T-cell (primary cell): ENCODE measurements at places on chromosomes 1 and 21.

- no peaks in the 10 kb centered on the region for H3K36me3 ChIP-seq
- H3K4me1 ChIP-seq: no peaks in the 10 kb centered on the region
- H3K27me3 ChIP-seq: no peaks in the 10 kb centered on the region
- no peak overlapping the region for H3K27ac ChIP-seq
- DNase-seq: no peak
Observed at GRCh38 chr21:18006691-18007090, 187.5 kb upstream of the C21orf91 start.

DNA sequence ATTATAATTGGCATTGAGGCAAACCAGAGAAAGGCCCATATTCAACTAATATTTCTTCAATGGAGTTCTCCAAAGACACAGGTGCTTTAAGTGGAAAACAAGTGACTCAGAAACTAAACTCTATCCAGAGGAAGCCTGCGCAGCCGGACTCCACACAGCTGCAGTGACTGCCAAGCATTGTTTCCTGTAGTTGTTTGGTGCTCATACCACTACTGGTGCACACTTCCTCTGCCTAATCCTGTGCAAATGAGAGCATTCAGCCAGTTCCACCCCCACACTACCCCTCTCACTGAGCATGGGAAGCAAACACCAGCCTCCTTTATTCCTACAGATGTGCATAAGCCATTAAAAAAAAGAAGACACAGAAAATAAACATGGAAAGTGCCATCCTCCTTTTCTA lies 102.9 kb downstream of the VAV3 start:
- no peaks in the 10 kb centered on the region for H3K27me3 ChIP-seq
- H3K27ac ChIP-seq: no peak overlapping the region
- H3K4me3 ChIP-seq: peak overlapping the region; percentile 7
- no peak for DNase-seq
- peaks cover 6% of the 10 kb centered on the region for H3K4me1 ChIP-seq

- no peak overlapping the region for H3K27ac ChIP-seq
- H3K4me1 ChIP-seq: peaks cover 6% of the 10 kb centered on the region
- no peaks in the 10 kb centered on the region for H3K27me3 ChIP-seq
- DNase-seq: no peak
- no peak overlapping the region for H3K4me3 ChIP-seq
Observed at GRCh38 chr1:89953131-89953626, 41.7 kb upstream of the ZNF326 start.

DNA sequence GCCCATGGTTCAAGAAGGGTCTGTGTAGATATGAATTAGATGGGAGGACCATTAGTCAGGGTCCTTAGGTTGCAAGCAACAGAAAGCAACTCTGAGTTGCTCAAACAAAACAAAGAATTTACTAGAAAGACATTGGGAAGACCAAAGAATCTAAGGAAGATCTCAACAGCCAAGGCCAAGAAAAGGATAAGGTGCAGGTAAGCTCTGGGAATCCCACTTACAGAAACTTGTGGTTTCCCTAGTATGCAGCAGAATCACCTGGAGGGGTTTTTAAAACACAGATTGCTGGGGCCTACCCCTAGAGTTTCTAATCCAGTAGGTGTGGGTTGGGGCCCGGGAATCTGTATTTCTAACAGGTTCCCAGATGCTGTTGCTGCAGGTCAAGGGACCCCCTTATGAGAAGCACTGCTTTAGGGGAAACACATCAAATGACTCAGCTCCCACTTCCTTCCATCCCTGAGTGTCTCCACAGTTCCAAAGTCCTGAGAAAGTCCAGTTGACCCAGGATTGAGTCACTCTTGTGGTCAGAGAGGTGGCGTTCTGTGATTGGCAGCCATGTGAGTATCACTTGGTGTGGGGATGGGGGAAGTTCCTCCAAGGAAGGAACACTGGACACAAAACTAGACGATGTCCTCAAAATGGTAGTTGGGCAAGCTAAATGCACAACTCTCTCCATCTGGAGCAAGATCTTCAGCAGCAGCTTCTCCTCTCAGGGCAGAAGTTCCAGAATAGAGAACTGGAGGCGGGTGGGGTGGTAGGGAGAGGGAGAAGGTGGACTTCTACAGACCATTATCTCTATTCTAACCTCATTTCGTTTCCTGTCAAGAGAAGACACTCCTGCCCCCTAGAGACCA lies 24.2 kb upstream of the EYA3 start:
- no peak overlapping the region for H3K4me3 ChIP-seq
- DNase-seq: no peak
- H3K27me3 ChIP-seq: no peaks in the 10 kb centered on the region
- H3K27ac ChIP-seq: no peak overlapping the region
- peaks cover 6% of the 10 kb centered on the region for H3K4me1 ChIP-seq

DNA sequence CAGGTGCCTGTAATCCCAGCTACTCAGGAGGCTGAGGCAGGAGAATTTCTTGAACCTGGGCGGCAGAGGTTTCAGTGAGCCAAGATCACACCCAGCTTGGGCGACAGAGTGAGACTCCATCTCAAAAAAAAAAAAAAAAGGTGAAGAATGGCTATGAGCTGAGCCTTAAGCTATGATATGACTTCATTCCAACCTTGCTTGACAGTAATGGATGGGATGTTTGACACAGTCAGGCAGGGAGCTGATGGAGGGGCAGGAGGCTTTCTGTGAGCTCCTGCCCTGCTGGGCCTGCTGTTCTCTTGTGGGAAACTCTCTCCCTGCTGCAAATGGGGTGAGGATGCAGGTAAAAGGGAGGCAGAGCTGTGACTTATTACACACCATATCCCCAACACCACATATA lies 27.6 kb downstream of the NCF2 start:
- H3K36me3 ChIP-seq: no peaks in the 10 kb centered on the region
- DNase-seq: no peak
- H3K4me1 ChIP-seq: peaks cover 2% of the 10 kb centered on the region
- no peak overlapping the region for H3K4me3 ChIP-seq
- no peak overlapping the region for H3K27ac ChIP-seq

DNA sequence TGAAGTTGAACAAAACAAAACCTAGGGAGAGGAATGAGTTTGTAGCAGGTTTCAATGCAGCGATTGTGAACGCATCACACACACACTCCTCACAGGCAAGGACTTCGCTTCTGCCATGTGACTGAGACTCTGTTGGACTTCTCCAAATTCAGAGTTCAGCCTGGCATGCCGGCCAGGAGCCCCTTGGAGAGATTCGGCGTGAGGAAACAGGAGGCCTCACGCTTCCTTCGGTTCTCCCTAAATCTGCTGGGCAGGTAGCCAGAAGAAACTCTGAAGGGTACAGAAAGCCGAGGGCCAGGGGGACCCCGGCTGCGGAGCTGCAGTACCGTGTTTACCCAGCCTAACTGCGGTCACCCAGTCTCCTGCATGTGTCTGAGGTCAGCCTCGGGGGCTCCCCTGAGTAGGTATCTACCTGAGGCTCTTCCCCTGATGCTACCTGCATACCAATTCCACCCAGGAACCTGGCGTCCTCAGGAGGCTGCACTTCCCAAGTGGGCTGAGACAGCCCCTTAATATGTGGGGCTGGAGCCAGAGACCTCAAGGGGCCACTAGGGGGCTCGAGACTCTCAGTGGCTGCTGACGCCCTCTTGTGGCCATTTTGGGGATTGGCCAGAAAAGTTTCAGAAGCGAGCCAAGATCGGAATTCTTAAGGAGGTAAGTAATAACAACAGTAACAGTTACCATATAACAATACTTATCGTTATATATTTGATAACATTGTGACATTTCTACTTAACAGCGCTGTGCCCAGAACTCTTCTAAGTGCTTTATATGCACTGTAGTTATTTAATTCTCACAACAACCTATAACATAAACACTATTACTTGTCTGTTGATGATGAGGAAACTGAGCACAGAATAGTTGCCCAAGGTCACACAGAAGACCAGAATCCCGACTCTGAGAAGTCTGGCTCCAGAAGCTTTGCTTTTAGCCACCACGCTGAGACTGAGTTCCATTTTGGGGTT lies 2.7 kb upstream of the ANXA9 start:
- H3K4me1 ChIP-seq: peaks cover 12% of the 10 kb centered on the region
- H3K27me3 ChIP-seq: peaks cover 5% of the 10 kb centered on the region
- peak; percentile 79 for DNase-seq
- H3K36me3 ChIP-seq: no peaks in the 10 kb centered on the region

DNA sequence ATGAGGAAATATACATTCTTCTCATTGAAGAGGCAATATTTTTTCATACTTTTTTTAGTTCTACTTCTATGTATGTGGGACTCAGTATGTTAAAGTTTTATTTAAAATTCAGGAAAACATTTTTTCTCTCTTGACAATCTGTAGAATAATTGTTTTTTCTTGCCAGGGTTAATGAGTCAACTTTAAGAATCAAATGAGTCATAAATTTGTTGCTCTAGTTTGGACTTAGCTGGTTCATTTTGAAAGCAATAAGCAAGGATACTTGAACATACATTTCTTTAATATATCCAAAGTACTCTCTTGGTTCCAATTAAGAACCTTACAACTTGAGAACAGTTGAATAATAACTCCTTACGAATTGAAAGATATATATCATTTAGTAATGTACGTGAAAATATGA lies 1145.3 kb upstream of the B3GALT2 start:
- no peaks in the 10 kb centered on the region for H3K4me1 ChIP-seq
- no peak overlapping the region for H3K4me3 ChIP-seq
- H3K27me3 ChIP-seq: no peaks in the 10 kb centered on the region
- no peak for DNase-seq

DNA sequence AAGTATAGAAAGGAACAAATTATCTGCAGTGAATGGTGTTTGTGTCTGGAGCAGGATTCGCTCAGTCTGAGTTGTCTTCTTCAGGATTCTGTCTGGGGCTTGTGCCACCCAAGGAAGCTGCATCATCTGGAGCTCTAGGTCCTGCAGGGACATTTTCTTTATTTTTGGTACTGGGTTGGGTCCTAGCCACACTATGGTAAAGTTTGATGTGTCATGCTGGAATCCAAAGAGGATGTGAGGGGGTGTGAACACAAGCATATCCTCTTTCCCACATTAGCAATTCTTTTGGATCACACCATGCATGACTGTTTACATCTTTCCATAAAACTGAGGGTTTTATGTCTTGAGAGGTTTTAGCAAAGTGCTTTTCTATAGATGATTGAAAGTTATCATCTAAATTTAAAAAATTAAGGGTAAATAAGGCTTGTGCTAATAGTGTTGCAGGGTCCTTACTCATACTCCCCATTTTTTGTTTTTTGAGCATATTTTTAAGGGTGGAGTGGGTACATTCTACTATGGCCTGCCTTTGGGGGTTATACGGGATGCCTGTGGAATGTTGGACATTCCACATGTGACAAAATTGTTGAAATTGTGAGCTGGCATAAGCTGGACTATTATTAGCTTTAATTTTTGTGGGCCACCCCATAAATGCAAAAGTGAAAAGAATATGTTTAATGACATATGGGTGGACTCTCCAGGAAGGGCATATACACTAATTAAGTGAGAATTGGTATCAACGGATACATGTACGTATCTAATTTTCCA lies 152.0 kb upstream of the HMCN1 start:
- H3K4me1 ChIP-seq: no peaks in the 10 kb centered on the region
- H3K4me3 ChIP-seq: no peak overlapping the region
- no peak for DNase-seq
- no peaks in the 10 kb centered on the region for H3K27me3 ChIP-seq
- H3K36me3 ChIP-seq: no peaks in the 10 kb centered on the region

DNA sequence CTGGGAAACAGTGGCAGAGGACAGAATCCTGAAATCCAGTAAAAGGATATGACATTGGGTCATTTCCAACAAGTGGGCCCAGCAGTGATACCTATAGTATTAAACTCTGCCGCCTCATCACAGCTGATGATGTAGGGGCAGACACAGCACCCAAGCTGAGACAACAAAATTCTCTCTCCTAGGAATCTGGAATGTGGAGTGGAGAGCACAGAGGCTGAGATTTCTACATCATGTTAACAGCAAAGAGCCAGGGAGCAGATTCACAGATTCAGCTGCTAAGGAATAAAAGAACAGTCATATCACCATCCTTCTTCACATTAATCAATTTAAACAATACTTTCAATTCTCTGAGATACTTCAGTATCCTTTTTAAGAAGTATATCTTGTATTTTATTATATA lies 61.9 kb downstream of the CRP start:
- no peak overlapping the region for H3K27ac ChIP-seq
- H3K27me3 ChIP-seq: no peaks in the 10 kb centered on the region
- no peak for DNase-seq
- no peaks in the 10 kb centered on the region for H3K4me1 ChIP-seq
- H3K36me3 ChIP-seq: no peaks in the 10 kb centered on the region

- peaks cover 19% of the 10 kb centered on the region for H3K4me1 ChIP-seq
- no peak overlapping the region for H3K4me3 ChIP-seq
- DNase-seq: no peak
- no peaks in the 10 kb centered on the region for H3K27me3 ChIP-seq
Observed at GRCh38 chr1:168223681-168224540, 1.9 kb upstream of the SFT2D2 start.

DNA sequence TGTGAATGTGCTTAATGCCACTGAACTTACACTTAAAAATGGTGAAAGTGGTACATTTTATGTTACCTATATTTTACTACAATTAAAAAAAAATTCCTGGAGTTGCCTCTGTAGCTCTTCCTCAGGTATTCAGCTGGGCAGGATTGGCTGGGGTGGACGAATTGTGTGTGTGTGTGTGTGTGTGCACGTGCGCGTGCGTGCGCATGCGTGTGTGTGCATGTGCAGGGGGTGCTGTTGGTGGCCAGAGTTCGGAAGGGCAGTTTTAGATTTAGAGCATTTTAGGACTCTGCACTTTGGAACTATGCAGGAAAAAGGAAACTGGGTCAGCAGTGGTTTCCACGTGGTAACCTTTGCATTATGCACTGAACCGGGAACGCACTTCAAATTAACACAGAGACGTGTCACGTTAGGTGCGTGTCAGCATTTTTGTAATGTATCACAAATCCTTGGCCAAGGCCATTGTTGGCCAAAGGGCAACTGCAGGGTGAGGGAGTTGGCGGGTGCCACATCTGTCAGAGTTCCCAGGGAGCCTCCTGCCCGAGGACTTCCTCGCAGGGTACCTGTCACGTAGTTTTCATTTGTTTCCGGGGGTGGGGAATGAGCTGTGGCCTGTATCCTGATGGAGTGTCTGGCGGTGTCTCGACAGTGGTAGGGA lies 312.8 kb downstream of the CAMTA1 start:
- no peak overlapping the region for H3K27ac ChIP-seq
- H3K36me3 ChIP-seq: no peaks in the 10 kb centered on the region
- H3K4me3 ChIP-seq: no peak overlapping the region
- no peaks in the 10 kb centered on the region for H3K4me1 ChIP-seq
- no peaks in the 10 kb centered on the region for H3K27me3 ChIP-seq

DNA sequence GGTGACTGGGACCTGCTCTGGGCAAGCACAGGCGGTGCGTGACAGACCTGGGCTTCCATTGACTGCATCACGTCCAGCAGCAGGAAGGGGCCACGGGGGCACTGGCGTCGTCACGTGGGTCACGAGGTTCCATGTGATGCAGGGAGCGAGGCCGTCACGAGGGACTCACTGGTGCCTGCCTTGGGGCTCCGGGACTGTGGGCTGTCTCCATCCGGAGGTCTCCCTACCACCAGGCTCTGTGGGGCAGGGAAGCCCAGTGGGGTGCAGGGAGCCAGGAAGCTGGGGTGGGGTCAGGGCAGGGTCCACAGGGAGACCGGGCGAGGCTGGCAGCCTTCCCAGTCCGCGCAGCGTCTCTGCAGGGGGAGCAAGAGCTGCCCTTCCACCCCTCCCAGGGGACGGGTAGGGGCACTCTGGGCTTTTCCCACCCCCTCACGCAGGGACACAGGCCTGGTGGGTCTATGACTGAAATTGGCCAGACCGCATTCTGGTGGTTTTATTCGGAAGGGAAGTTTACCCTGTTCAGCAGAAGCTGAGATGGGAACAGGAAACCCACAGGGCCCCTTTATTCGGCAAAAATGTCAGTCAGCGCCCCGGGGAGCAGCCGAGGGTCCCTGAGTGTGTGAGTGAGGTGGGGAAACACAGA lies 416 bp upstream of the TNFRSF14 start:
- peak overlapping the region; percentile 99 for H3K4me3 ChIP-seq
- H3K4me1 ChIP-seq: peaks cover 17% of the 10 kb centered on the region
- no peaks in the 10 kb centered on the region for H3K27me3 ChIP-seq
